ENCODE measurements at places on chromosomes 7 and 10.

GRCh38 chr10:62916141-62916603, 100.0 kb upstream of the EGR2 start:
- DNase-seq, result no peak

DNA sequence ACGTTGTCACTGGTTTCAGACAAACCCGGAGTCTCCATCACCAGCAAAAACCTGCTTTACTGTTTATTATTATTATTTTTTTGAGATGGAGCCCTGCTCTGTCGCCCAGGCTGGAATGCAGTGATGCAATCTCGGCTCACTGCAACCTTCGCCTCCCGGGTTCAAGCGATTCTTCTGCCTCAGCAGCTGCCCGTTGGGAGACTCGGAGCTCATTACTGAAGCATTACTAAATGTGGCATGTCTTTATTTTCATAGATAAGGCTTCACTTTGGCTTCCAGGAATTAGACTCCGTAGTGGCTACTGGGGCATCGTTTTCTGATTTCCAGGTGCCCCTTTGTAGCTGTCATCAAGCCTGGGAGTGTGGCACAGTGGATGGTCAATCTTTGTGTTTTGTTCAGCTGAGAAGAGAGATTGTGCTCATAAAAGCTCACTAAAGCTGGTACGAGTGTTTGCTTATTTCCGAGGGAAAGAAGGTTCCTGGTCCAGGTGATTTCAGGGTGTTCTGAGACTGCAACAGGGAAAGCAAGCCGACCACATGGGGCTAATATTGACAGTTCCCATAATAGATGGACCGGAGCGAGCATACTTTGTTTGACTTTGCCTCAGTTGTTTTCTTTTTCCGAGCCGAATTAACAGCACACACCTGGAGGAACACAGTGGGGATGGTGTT, 163.1 kb downstream of the CAMK1D start:
- no peak for DNase-seq

DNA sequence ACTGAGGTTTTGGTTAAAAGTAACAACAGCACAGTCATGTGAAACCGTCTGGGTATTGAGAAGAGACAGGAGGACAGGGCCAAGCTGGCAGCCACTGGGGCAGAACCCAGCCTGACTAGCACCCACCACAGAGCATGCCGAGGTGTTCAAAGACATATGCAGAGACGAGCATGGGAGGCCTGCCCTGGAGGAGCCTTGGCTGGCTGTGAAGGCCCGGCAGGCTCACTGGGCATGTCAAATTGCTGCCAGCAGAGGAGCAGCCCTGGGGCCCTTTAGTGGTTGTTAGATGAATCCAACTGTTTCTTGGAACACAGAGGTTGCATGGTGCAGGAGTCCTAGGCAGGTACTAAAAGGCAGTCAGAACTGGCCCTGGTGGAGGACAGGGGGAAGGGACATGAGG, 5.0 kb upstream of the GDF2 start:
- no peak for DNase-seq

DNA sequence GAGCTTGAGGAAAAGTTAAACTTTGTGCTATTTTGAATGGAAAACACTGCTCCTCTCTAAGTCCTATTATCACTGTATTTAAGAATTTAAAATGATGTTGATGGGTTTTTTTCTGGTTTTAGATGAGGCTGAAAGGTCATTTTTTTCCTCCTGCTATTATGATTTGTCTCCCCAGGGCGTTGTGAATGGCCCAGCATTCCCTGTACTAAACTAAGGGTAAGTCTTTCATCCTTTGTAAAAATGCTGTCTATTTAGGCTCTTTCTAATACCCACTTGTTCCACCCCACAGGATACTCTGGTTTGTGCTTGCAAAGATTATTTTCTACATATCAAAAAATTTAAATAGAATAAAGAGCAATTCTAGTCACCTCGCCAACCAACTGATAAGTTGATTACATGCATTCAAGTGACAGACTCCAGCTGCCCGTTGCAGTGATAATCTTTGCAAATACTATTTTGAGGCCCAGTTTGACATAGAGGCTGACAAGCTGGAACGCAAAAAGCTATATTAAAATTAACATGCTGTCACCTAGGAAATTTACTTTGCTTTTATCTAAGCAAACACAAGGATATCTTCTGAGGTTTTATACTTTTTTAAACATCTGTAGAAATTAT, 222.3 kb upstream of the TMEM229A start:
- DNase-seq, result no peak

GRCh38 chr10:66238343-66238742, 687.5 kb upstream of the LRRTM3 start:
- DNase-seq, result no peak

DNA sequence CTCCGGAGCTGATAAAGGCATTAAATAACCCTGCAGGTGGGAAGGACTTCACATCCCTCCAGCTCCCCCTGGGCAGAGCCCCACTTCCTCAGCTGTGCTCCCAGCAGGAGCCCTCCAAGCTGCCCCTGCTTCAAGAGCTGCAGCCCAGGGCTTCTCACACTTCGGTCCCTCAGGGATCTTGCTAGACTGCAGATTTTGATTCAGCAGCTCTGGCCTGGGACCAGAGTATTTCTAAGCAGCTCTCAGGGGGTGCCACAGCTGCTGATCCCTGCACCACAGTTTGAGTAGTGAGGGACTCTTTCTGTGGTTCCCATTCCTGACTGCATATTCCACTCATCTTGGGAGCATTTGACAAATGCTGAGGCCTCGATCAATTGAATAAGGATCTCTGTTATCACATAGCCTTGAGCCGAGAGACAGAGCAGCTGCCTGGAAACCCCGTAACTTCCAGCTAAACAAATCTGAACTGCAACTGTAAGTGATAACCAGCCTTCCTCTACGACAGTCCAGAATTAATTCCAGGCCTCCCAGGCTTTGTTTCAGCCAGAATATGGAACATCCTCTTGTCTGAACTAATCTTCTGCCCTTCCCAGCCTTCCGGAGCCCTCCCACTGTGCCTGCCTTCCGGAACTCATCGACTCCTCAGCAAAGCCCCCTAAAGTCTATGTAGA, 161.4 kb downstream of the CCDC3 start:
- no peak for DNase-seq

DNA sequence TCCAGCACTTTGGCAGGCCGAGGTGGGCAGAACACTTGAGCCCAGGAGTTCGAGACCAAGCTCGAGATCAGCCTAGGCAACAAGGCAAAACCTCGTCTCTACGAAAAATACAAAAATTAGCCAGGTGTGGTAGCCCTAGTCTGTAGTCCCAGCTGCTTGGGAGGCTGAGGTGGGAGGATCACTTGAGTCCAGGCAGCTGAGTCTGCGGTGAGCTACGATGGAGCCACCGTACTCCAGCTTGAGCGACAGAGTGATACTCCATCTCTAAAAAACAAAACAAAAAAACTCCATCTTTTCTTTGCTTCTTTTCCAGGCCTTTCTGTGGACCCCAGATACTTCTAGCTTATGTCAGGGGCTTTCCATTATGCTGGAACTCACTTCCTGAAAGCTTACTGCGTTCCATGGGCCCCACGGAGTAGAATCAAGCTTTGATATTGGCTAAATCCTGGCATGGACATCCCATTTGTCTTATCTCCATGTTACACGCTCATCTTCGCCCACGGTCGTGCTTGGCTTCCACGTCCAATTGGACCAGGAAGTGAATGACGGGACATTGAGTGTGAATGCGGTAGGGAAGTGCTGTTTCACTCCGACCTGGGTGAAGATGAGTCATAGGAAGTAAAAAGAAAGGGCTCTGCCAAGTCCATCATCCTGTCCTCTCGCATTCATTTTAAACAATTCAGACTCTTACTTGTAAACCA, 45.7 kb downstream of the FAM171A1 start:
- DNase-seq, result no peak

GRCh38 chr10:44811072-44811471, 100.1 kb upstream of the TMEM72 start:
- no peak for DNase-seq

GRCh38 chr7:496528-497295, 22.9 kb downstream of the PDGFA start:
- DNase-seq, result no peak

DNA sequence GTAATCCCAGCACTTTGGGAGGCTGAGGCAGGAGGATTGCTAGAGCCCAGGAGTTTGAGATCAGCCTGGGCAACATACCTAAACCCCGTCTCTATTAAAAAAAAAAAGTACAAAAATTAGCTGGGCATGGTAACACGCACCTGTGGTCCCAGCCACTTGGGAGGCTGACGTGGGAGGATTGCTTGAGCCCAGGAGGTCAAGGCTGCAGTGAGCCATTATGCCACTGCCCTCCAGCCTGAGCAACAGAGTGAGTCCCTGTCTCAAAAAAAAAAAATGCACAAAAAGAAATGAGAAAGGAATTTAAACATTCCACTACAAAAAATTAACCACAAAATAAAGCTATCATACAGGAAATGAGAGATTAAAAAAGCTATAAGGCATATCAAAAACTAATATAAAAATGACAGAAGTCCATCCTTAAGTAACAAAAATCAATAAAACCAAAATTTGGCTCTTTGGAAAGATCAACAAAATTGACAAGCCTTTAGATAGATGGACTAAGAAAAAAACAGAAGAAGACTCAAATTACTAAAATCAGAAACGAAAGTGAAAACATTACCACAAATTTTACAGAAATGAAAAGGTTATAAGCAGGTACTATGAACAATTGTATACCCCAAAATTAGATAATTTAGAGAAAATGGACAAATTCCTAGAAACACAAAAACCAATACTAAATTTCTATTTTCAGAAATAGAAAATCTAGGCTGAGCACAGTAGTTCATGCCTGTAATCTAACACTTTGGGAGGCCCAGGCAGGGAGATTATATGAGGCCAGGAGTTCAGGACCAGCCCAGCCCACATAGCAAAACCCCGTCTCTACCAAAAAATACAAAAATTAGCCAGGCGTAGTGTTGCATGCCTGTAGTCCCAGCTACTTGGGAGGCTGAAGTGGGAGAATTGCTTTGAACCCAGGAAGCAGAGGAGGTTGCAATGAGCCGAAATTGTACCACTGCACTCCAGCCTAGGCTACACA, 42.4 kb upstream of the NANOS1 start:
- no peak for DNase-seq

DNA sequence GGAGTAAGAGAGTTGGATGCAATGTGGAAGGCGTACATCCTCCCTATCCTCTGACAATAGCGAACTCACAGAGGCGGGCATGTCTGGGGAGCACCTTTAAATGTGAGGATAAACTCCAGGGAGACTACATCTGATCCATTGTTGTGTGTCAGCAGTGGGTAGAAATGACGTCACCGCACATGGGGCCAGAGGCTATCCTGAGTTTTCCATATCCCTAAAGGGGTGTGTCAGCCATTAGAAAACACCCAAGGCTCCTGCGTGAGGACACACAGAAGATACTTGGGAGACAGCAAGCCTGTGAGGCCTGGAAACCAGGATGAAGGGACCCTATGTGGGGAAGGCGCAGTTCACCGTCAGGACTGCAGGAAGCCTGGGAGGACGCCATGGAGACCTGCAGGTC, 17.2 kb upstream of the CDHR3 start:
- DNase-seq, result no peak

- DNase-seq, result no peak
Observed at GRCh38 chr10:71838264-71839211, 12.5 kb downstream of the PSAP start.

DNA sequence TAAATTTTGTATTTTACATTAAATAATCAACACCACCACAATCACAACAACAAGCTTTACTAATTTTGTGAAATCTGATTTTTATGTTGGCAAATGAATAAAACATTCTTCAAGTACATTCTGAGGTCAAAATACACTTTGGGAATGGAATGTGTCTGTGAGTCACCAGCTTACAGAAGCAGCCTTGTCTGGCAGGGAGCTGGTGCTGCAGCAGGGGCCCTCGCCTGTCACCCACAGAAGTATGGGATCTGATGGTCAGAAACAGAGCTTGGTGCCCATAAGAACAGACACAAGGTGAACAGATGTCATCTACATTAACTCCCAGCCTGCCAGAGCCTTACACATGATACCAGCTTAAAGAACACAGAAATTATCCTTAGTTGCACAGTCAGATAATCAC, 496.9 kb downstream of the CCSER2 start:
- DNase-seq, result no peak

DNA sequence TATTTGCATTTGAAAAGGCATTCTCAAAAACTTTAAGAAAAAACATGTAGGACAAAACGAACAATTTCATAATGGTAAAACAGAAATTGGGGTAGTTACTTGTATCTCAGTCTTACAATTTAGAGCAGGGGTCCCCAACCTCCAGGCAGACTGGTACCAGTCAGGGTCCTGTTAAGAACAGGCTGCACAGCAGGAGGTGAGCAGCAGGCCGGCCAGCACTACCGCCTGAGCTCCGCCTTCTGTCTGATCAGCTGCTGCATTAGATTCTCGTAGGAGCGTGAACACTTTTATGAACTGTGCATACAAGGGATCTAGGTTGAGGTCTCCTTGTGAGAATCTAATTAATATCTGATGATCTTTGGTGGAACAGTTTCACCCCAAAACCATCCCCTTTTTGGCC, 77.3 kb downstream of the SEMA3A start:
- DNase-seq, result no peak

- DNase-seq, result no peak
Observed at GRCh38 chr7:129896568-129897382, 56.0 kb downstream of the UBE2H start.

DNA sequence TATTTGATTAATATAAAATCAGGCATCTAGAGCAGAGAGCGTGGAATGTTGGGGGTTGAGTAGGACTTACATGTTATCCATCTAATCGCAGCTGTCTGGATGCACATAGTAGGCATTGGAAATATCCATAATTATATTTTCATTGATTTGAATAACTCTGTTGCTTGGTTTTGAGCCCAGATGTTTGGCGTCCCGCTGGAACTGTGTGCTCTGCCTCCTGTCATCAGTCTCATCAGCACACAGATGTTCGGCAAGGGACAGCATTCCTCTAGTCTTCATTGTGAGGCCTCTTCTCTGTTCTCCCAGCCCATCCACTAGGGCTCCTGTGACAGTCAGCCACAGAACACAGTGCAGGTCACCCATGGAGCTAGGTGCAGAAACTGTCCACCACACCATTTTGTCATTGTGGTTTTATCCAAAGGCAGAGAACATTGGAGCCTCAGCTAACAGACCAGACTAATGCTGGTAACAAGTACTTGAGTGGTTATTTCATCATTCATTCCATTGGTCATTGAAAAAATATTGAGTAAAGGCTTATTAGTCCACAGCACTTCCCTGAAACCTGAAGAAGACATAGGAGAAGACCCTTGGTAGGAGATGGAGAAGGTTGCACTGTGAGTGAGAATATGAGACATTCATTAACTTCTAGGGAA, 927.4 kb downstream of the LRMDA start:
- no peak for DNase-seq

GRCh38 chr7:7148798-7149481, 33.4 kb upstream of the C1GALT1 start:
- DNase-seq, result no peak

DNA sequence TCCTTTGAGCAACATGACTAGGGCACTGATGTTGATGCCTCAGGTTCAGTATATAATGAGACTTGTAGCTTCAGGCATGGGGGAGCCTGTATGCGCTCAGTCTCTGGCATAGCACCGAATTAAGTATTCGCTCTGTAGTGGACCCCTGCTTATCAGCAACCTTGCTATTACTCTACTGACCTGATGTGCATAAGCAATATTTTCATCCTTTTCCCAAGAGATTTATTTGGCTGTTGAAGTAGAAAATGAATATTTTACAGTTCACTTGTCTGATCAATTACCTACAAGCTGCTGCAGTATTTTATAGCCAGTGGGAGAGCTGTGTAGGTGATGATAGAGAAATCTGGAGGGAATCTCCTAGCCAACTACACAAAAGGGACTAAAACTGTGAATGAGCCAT, 781.6 kb upstream of the PHF14 start:
- DNase-seq, result no peak

- DNase-seq, result no peak
Observed at GRCh38 chr10:65993451-65993850, 932.4 kb upstream of the LRRTM3 start.

- no peak for DNase-seq
Observed at GRCh38 chr7:38506756-38507155, 124.4 kb downstream of the AMPH start.

All from substantia nigra (tissue), 51 donors.